Esophagus mucosa (tissue), 1 donor: ENCODE measurements at places on chromosomes 7 and 10. TPM values are rescaled to one million over a fixed set of nuclear protein-coding genes. Genes with fewer than 3 reads are reported as not detected.

Gene RSPH10B
- not detected for total RNA-seq

Gene IL2RA
- 1.4 TPM for total RNA-seq

Gene RNF32
- total RNA-seq: 1.8 TPM

Gene RAB11FIP2
- 6.2 TPM for total RNA-seq

Gene ADAM22
- 0.24 TPM for total RNA-seq

DNA sequence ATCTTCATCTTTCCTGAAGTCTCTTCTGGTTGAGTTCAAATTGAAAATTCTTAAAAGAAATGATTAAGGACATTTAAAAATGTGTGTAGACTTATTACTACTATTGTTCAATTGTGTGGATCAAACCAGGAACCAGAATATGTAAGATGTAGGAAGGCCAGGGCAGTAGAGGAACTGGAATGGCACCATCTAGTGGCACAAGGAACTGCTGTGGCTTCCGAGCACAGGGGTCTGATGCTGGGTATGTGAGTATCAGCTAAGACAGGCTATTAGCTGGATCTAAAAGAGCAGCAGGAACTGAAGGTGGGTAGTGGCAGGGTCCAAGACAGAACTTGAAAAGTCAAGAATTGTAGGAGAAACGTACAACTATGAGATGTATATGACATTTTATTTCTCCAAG is 247.3 kb downstream of the SEMA3A start:
- ATAC-seq: no peak

DNA sequence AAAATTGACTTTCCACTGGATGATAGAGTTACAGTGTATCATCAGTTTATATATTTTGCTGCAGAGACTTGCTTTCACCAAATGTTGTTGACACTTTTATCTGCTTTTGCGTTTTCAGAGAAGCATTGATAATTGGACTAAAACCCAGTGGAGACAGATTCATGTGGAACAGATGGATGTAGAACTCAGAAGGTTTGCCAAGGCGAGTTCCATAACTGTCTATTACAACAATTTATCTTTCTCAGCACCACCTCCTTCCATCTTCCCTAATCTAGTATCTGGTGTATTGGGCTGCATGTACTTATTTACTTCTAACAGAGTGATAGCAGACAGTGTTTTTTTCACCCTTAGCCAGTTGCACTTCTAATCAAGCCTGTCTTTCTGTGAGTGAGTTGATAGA is 73.3 kb downstream of the DNAH11 start:
- ATAC-seq: no peak

DNA sequence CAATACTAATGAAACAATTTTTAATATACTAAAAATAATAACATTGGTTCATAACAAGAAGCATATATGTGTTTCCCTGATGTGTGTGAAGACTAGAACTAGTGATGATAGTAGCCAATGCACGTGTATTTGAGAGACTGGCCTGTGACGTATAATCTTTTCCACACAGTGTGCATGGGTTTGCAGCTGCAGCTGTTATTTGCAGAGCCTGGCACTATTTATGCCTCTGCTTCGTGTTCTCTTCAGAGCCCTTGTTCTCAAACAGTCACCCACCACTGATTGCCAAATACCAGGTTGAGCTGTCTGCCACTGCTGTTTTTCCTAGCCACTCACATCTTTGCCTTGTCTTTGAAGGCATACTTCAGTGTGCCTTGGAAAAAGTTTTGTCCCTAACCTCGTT is 531.7 kb downstream of the ETV1 start:
- ATAC-seq: no peak

DNA sequence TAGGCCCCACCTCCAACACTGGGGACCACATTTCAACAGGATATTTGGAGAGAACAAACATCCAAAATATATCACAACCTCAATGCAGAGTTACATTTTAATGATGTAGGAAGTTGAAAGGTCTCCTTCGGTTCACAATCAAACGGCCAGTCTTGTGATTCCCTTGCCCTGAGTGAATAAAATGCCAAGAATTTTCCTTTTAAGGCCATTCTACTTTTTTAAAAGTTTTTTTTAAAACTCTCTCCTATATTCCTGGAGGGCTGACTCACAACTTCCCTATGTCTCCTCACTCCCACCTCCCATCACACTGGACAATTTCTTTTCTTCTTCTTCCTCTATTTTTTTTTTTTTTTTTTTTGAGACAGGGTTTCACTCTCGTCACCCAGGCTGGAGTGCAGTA is 693.6 kb upstream of the AUTS2 start:
- ATAC-seq: no peak

DNA sequence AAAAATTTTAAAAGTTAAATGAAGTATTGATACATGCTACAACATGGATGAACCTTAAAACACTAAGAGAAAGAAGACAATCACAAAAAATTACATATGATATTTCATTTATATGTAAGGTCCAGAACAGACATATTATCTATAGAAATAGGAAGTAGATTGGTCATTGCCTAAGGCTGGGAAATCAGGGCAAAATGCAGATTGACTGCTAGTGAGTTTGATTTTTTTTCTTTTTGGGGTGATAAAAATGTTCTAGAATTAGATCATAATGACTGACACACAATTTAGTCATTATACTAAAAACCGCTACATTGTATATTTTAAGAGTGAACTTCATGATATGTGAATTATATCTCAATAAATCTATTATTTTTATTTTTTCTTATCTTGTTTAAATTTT is 88.3 kb downstream of the CPEB3 start:
- ATAC-seq: no peak

DNA sequence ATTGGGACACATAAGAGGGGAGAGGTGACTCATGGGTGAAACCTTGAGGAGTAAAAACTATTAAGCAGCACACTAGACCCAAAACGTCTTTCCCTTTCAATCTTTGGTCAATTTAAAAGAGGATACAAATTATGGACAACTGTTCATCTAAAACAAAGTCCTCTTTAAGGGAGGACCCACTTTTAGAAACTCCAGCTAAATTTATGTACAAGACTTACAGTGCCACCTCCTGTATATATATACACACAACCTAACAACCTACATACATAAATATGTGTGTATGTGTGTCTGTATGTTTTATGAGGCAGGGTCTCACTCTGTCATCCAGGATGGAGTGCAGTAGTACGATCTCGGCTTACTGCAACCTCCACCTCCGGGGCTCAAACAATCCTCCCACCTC is 18.1 kb upstream of the ZC3HAV1 start:
- ATAC-seq: no peak
